Smooth muscle cell of the brain vasculature (primary cell): ENCODE measurements at places on chromosomes 6 and 20.
A peak's percentile ranks its signal among the peaks of the same experiment; 100 is the strongest.

DNA sequence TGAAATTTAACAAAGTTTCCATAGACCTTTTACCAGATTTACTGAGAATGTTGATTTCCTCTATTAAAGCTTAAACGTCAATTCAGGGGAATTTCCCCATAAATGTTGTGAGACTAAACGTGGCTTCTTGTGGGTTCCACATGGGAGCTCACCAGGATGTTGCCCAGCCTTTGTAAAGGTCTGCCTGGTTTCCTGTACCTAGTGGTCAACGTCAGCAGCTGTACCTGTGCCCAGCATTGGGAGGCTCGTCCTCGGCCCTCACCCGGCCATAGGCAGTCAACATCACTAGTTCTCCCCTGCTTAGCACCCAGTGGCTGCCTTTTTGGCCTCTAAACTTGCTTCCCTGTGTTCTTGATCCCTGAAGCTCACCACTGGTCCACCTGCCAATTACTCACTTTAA lies 22.1 kb upstream of the CD83 start:
- no peak for DNase-seq

GRCh38 chr6:165015676-165016075 lies 293.7 kb downstream of the C6orf118 start:
- DNase-seq, result no peak

- DNase-seq, result no peak
Measured at GRCh38 chr6:108118359-108118724, 43.8 kb upstream of the OSTM1 start.

GRCh38 chr6:126804332-126805064 lies 314.0 kb upstream of the RSPO3 start:
- DNase-seq, result peak; percentile 21

DNA sequence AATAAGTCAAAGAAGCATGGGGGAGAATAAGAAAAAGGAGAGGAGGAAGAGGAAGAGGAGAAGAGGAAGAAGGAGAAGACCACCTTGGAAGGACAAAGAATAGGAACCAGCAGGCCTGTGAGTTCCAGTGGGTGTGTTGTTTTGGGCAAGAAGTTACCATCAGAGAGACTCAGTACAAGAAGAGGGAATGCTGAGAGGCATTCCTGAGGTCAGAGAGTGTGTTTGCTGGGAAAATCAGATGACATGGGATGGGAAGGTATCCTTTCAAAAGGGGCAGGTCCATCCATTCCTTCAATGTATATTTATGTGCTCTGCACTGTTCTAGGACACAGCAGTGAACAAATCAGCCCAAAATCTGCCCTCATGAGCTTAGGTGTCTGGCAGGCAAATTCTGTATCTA lies 40.5 kb upstream of the PRIM2 start:
- no peak for DNase-seq
